ENCODE measurements at places on chromosomes 7 and 10.

DNA sequence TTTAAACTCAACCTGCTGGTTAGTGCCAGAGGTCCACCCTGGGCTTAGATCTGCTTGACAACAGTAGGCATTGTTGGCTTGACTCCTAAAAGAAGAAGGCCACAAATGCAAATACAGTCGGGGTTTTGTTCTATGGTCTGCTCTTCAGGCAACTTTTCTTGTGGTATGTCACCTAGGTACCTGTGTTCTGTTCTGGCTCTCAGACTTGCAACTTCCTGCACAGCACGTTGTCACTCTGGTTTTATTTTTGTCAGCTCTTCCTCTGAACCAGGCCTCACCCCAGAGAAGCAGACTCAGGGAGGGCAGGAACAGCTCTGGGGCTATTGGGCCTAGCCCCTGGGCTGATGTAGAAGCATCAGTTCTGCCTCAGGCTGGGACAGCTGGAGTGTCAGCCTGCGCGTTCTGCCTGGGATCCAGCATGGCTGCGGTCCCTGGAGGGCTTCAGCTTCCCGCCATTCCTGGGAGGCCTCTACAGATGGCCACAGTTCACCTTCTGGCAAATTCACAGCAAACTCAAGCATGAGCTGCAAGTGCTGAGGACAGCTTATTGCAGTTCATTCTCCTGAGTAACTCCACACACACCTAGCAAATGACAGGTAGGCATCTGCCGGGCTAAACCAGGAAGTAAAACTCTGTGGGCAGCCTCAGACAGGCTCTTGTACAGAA is 11.0 kb upstream of the PDCD4 start:
- no peak for DNase-seq

GRCh38 chr10:49360271-49361177 is 35.4 kb downstream of the DRGX start:
- DNase-seq = no peak

GRCh38 chr10:12896251-12896650 is 105.3 kb downstream of the CCDC3 start:
- DNase-seq = no peak

DNA sequence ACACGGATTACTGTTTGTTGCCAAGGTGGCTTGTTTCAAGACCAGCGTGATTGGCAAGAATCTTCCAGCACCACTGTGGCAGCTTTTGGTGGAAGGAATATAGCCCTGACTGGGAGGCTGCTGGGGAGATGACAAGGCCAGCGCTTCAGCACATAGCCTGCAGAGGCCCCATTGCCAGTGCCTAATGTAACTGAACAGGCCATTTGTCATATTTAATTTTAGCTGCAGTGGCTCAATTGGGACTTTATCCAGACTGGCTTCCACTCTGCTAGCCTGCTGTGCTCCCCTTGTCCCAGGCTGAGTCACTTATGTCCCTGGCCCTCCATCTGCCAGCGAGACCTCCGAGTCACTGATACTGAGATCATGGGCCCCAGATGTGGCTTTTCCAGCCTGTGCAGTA is 483.1 kb downstream of the GALNT17 start:
- no peak for DNase-seq

GRCh38 chr7:151109094-151110048 is 23.1 kb downstream of the AGAP3 start:
- DNase-seq = no peak

- DNase-seq = no peak
These were observed 3.5 kb downstream of the CYTH3 start for GRCh38 chr7:6268907-6269306.

DNA sequence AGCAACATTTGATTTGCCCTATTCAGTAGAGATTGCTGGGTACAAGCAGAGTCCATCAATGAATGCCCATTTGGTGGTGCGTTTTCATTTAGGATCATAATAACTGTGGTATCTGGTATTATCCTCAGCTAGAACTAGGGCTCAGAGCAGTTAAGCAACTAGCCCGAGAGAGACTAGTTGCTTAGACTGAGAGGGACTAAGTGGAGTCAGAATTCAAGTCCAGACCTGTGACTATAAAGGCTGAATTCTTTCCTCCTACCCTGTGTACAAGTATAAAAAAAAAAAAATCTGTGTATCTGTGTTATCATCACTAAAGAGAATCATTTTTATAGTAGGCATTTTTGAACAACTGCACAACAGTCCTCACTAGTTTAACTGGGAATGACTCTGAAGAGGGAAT is 45.3 kb upstream of the DKK1 start:
- no peak for DNase-seq

DNA sequence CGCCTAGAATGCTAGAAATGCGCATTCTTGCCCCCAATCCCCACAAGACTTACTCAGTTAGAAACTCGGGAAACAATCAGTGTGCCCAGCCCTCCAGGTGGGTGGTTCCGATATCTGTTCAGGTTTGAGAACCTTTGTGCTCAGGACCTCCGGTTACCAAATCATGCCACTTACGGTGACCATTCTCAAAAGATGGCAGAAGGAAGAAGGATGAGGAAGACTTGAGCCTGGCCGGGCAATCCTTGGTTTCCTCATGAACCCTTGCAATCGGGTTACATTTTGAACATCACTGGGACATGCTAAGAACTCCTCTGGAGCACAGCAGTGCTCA is 52.1 kb downstream of the RBM17 start:
- no peak for DNase-seq

DNA sequence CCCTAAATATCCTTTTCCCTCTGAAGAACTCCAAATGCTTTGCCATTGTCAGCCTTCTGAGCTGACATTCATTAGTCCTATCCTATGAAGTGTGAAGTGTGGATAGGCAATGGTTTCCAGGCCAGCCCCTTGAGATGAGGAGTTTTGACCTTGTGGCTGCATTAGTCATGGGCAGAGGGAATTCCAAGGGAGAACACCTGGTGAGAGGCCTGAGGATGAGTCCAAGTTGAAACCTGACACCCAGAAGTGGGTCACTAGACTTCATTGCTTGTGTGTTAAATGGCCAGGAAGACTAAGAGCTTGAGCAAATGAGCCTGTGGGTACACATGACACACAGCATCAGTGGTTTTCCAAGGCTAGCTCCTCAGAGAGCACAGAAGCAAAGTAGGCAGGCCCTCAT is 260.8 kb downstream of the SKAP2 start:
- no peak for DNase-seq

DNA sequence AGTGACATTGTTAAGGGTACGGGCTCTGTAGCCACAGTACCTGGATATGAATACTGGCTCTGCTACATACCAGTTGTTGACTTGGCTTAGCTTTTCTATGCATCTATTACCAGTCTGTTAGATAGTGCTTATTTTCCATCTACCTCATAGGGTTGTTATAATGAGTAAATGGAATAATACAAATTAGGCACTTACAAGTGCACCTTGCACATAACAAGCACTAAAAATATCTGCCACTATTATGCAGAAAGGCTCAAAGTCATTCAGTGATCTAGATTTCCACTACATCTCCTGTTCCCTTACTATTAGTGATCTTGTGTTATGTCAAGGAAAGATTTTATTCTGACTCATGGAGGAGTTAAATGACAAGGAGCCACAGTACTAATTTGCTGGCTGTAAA is 27.9 kb upstream of the ZEB1 start:
- DNase-seq = no peak
